Natural killer cell treated with Interleukin-12 subunit alpha and Interleukin-12 subunit beta and Interleukin-15 and Interleukin-18, amount 100 ng/mL, for 72 hours (primary cell): ENCODE measurements at places on chromosomes 4 and X. TPM values are rescaled to one million over a fixed set of nuclear protein-coding genes. Genes with fewer than 3 reads are reported as not detected.

Gene LRP2BP
- total RNA-seq = 0.45 TPM

- no peak overlapping the region for H3K4me3 ChIP-seq
- peaks cover 5% of the 10 kb centered on the region for H3K4me1 ChIP-seq
- no peak for DNase-seq
Measured at GRCh38 chr4:56937262-56937661, 29.6 kb downstream of the REST start.

DNA sequence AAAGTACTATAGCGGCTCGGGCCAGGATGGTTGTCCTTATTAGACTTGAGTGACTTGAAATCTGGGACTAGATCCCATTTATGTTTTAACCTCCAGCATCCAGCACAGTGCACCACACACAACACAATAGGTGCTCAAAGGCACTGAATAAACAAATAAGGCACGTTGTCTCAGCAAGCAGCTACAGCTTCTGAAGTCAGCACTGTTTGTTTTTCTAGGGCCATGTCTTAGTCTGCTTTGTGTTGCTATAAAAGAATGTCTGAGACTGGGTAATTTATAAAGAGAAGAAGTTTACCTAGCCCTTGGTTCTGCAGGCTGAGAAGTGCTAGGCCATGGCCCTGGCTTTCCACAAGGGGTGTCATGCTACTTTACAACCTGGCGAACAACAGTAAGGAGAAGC lies 102.1 kb upstream of the LNX1 start:
- no peaks in the 10 kb centered on the region for H3K36me3 ChIP-seq
- no peak overlapping the region for H3K4me3 ChIP-seq
- no peak for DNase-seq
- H3K27ac ChIP-seq = no peak overlapping the region
- H3K27me3 ChIP-seq = peaks cover 33% of the 10 kb centered on the region

DNA sequence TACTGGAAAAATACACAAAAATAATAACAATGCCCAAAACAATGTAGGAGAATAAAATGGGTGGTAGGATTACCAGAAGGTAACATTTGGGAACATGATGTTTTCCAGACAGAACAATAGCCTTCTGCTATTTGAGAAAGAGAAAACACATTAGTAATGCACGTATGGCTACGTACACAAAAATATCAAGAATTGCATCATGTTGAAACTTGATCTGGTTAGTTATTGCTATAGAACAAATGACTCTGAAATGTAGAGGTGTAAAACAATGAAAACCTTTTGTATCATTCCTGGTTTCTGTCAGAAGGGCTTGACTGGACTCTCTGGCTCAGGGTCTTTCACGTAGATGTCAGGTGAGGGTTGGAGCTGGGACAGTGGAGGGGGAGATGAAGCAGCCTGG lies 1040.0 kb downstream of the FAT4 start:
- no peaks in the 10 kb centered on the region for H3K4me1 ChIP-seq
- H3K27me3 ChIP-seq = no peaks in the 10 kb centered on the region
- H3K4me3 ChIP-seq = no peak overlapping the region
- H3K36me3 ChIP-seq = no peaks in the 10 kb centered on the region
- no peak overlapping the region for H3K27ac ChIP-seq

DNA sequence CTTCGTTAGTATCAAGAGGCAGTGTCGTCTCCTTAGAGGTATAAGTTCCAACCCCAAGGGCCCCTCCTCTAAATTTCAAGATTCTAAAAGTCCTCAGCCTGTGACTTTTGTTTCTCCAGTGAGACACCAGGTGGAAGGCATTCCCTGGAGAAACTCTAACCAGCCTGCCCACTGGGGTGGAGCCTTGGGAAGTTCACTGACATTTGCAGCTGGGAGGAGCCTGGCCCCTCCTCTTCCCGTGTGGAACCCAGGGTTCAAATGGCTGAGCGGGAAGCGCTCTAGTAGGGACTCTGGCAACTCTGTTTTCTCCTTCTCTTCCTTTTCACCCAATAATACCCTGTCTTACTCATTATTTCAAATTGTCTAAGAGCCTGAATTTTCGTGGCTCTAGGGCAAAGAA lies 325.0 kb downstream of the TLL1 start:
- H3K27me3 ChIP-seq = no peaks in the 10 kb centered on the region
- no peak overlapping the region for H3K27ac ChIP-seq
- H3K36me3 ChIP-seq = no peaks in the 10 kb centered on the region
- no peaks in the 10 kb centered on the region for H3K4me1 ChIP-seq
- H3K4me3 ChIP-seq = no peak overlapping the region

Gene RFC1
- 74.9 TPM for total RNA-seq

DNA sequence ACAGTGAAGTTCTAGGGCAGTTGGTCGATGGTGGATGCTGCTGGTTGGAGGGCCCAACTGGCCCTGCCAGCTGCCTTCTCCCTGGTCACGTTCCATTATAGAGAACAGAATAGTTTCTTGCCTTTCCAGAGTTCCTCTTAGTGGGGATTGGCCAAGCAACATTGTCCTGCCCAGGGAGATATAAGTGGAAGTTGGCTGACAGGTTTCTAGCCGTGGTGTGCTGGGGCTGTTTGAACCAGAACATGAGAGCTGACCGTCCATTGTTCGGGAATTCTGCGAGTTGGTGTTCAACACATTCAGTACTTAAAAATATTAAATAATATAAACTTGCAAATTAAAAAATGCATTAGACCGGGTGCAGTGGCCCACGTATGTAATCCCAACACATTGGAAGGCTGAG lies 3.5 kb upstream of the AFAP1 start:
- H3K4me1 ChIP-seq = peaks cover 11% of the 10 kb centered on the region
- no peaks in the 10 kb centered on the region for H3K36me3 ChIP-seq
- no peak overlapping the region for H3K27ac ChIP-seq

GRCh38 chr4:68180849-68181526 lies 51.3 kb upstream of the TMPRSS11F start:
- no peaks in the 10 kb centered on the region for H3K4me1 ChIP-seq
- no peak for DNase-seq

GRCh38 chr4:148159793-148160192 lies 282.4 kb downstream of the NR3C2 start:
- no peak overlapping the region for H3K4me3 ChIP-seq
- no peak overlapping the region for H3K27ac ChIP-seq
- no peaks in the 10 kb centered on the region for H3K4me1 ChIP-seq
- no peaks in the 10 kb centered on the region for H3K27me3 ChIP-seq

Gene PNCK
- not detected for total RNA-seq

Gene CFI
- total RNA-seq = not detected

Gene VCX3B
- not detected for total RNA-seq

DNA sequence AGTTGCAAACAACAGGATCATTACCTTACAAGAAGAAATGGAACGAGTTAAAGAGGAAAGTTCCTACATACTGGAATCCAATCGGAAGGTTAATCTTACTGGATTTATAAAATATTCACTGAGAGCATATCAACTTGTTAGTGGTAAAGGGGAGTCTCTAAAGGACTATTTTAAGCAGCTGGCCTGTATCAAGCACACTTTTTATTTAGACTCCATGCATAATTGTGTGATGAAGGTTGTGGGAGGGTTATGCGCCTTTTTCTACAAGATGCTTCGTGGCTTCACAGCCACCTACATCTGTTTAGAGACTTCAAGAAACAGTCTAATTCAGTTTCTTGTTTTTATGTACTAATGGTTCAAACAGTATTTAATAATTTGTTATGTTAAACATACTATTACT lies 56.6 kb downstream of the GRSF1 start:
- H3K27ac ChIP-seq = no peak overlapping the region
- H3K36me3 ChIP-seq = no peaks in the 10 kb centered on the region
- H3K4me3 ChIP-seq = no peak overlapping the region
- no peaks in the 10 kb centered on the region for H3K27me3 ChIP-seq
- no peak for DNase-seq

GRCh38 chrX:72169008-72169728 lies 12.4 kb upstream of the PIN4 start:
- no peak for DNase-seq
- peak overlapping the region; percentile 80 for H3K4me3 ChIP-seq
- peaks cover 2% of the 10 kb centered on the region for H3K27me3 ChIP-seq

- peaks cover 1% of the 10 kb centered on the region for H3K4me1 ChIP-seq
- no peaks in the 10 kb centered on the region for H3K36me3 ChIP-seq
- DNase-seq = no peak
- no peaks in the 10 kb centered on the region for H3K27me3 ChIP-seq
Measured at GRCh38 chr4:86967798-86968197, 33.0 kb downstream of the AFF1 start.
